ENCODE measurements at places on chromosomes 5 and 9.

DNA sequence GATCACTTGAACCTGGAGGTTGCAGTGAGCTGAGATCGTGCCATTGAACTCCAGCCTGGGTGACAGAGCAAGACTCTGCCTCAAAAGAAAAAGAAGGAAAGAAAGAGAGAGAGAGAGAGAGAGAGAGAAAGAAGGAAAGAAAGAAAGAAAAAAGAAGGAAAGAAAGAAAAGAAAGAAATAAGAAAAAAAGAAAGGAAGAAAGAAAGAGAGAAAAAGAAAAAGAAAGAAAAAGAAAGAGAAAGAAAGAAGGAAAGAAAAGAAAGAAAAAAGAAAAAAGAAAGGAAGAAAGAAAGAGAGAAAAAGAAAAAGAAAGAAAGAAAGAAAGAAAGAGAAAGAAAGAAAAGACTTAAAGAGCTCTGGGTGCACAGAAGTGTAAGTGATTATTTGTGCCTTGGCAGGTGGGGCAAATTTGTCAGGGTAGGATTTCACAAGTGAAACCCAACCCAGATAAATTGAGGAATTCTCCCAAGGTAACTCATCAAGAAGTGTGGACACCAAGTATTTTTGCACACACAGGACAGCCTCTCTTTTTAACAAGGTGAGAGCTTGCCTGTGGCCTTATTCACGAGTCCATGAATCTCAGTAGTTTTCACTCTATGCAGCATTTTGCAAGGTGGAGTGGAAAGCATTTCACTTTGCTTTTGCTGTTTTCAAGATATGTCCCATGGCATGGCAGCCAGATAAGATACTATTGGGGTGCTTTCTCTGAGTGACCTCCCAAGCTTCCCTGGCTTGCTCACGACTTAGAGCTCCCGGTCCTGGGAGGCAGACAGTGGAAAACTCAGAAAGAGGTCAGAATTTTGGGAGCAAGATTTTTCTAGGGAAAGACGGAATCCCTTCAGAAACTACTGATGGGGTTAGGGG, 57.8 kb downstream of the C9orf153 start:
- H3K36me3 ChIP-seq = no peaks in the 10 kb centered on the region
- H3K4me3 ChIP-seq = no peak overlapping the region
- H3K27ac ChIP-seq = no peak overlapping the region
- H3K27me3 ChIP-seq = no peaks in the 10 kb centered on the region
- H3K4me1 ChIP-seq = no peaks in the 10 kb centered on the region
- DNase-seq = no peak

DNA sequence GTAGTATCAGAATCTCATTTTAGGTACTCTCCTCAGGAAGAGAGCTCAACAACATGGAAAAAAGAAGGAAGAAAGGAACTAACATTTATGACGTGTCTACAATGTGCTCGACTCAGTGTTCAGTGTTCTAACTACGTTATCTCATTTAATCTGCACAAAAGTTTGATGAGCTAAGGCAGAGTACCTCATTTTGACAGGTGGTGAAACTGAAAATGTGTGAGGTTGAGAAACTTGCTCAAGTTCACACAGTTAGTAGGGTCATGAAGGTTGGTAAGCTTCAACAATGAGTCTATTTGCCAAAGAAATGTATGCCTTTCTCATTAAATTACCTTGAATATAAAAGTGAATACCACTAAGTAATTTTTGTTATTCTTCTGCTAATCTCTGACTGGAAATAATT, 165.1 kb downstream of the CAAP1 start:
- H3K4me1 ChIP-seq = no peaks in the 10 kb centered on the region
- no peak overlapping the region for H3K4me3 ChIP-seq
- H3K36me3 ChIP-seq = no peaks in the 10 kb centered on the region
- no peaks in the 10 kb centered on the region for H3K27me3 ChIP-seq
- no peak for DNase-seq

DNA sequence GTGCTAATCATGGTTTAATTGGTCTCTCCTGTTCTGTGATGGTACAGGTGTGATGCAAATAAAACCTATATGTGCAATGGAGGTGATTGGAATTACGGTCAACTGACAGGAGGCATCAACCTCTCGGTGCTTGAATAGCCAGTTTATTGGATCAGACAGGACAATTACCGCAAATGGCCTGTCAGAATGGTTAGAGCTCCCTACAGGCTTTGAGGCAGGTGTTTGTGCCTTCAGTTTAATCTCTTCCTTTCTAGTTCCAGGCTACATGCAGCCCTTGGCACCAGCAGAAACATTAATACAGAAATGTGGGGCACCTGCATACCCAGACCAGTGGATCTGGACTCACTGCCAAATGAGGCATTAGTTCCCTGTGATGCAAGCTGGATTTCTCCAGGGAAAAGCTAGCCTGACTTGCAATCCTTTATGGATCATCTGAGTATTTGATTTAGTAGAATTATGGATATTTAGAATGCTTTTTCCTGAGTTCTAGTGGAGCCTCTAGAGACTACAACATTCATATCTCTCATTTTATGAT, 128.6 kb downstream of the MAT2B start:
- no peaks in the 10 kb centered on the region for H3K27me3 ChIP-seq
- no peak overlapping the region for H3K4me3 ChIP-seq
- DNase-seq = no peak
- no peaks in the 10 kb centered on the region for H3K36me3 ChIP-seq

DNA sequence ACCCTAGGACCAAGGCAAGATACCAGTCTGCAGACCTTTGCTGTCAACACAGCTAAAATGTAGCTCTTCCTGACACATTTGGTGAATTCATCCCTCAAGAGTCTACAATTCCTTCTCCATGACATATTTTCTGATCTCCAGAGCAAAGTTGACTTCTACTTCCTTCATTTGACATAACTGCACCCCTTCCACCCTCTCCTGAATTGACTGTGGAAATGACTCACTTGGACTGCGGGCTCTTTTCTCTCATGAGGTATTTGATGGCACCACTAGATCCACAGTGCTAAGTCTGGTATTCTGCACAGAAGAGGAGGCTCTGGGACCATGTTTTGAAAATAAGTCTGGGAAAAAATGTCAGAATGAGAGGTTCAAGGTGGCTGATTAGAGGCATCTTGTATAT, 338.4 kb upstream of the TRPC7 start:
- H3K27me3 ChIP-seq = peaks cover 4% of the 10 kb centered on the region
- no peaks in the 10 kb centered on the region for H3K4me1 ChIP-seq
- H3K4me3 ChIP-seq = no peak overlapping the region
- no peak for DNase-seq

DNA sequence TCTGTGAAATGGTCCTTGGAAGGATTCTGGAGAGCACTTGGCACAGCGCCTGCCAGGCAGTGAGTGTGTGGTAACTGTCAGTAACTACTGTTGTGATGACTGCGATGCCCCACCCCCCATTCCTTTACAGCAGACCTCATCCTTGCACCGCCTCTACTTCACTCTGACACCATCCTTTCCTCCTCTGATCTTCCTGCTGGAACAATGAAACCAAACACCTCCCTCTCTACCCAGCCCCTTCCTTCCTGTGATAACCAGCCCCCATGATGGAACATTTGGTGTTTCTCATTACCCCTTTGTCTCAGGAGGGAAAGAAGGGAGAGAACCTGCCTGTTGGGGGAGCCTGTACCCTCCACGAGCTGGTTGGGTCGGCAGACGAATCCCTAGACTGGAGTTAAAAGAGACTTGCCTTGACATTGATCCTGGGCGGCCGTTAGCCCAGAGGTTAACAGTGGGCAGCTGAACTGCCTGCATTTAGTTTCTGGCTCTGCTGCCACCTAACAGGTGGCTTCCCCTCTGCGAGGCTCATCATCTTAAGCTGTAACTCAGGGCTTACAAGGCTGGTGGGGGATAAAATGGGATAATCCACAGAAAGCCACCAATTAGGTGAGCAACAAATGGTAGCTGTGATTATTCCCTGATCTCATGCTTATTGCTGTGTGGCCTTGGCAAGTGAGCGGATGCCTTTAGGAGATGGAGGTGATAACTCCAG, 34.2 kb upstream of the GRPEL2 start:
- H3K36me3 ChIP-seq = no peaks in the 10 kb centered on the region
- peak; percentile 55 for DNase-seq
- peaks cover 7% of the 10 kb centered on the region for H3K4me1 ChIP-seq
- no peaks in the 10 kb centered on the region for H3K27me3 ChIP-seq
- no peak overlapping the region for H3K4me3 ChIP-seq

GRCh38 chr5:109989994-109990722, 300.4 kb downstream of the MAN2A1 start:
- no peak for DNase-seq
- H3K27ac ChIP-seq = no peak overlapping the region
- H3K27me3 ChIP-seq = no peaks in the 10 kb centered on the region
- H3K4me1 ChIP-seq = peaks cover 6% of the 10 kb centered on the region
- H3K36me3 ChIP-seq = no peaks in the 10 kb centered on the region
- no peak overlapping the region for H3K4me3 ChIP-seq

- no peak for DNase-seq
- H3K27me3 ChIP-seq = peaks cover 15% of the 10 kb centered on the region
- peaks cover 4% of the 10 kb centered on the region for H3K4me1 ChIP-seq
- H3K27ac ChIP-seq = no peak overlapping the region
- no peaks in the 10 kb centered on the region for H3K36me3 ChIP-seq
Observed at GRCh38 chr5:135124724-135125123, 90.7 kb upstream of the PITX1 start.

- H3K36me3 ChIP-seq = no peaks in the 10 kb centered on the region
- H3K4me1 ChIP-seq = no peaks in the 10 kb centered on the region
- peaks cover 21% of the 10 kb centered on the region for H3K27me3 ChIP-seq
- H3K4me3 ChIP-seq = no peak within 1 kb of the TSS
- H3K27ac ChIP-seq = no peak within 1 kb of the TSS
Observed at GRCh38 chr9:114078021-114078780, at the start of gene AMBP. Gene AMBP, minus strand, starts transcription at chr9:114078300. Its CDS starts 91 bp downstream, at chr9:114078209.

DNA sequence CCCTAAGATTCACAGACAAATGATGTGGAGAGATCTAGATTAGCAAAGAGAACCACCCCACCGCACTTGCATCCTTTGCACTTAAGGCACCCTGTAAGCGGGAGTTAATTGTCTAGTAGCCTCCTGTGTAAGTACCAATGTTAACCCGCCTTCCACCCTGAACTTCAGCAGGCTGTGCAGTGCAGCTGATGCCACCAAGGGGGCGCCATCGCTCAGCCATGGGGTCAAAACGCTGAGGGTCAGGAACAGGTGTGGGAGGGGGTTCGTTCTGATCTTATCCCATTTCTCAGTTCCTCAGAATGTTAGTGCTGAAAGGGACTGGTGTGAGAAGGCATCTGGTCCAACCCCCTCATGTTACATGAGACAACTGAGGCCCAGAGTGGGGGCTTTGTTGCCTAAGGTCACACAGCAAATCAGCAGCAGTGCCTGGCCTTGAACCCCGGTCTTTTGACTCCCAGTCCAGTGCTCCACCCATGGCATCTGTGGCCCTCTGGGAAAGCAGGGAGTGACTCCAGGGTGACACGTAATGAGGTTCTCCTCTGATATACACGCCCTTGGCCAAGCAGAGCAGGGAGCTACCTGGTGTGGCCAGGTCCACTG, 57.3 kb downstream of the CYFIP2 start:
- no peak overlapping the region for H3K27ac ChIP-seq
- H3K4me3 ChIP-seq = no peak overlapping the region
- H3K4me1 ChIP-seq = no peaks in the 10 kb centered on the region
- DNase-seq = no peak
- H3K36me3 ChIP-seq = no peaks in the 10 kb centered on the region

GRCh38 chr9:31730398-31730797, 654.0 kb upstream of the ACO1 start:
- H3K36me3 ChIP-seq = no peaks in the 10 kb centered on the region
- DNase-seq = no peak
- no peaks in the 10 kb centered on the region for H3K27me3 ChIP-seq
- no peaks in the 10 kb centered on the region for H3K4me1 ChIP-seq
- H3K27ac ChIP-seq = no peak overlapping the region

DNA sequence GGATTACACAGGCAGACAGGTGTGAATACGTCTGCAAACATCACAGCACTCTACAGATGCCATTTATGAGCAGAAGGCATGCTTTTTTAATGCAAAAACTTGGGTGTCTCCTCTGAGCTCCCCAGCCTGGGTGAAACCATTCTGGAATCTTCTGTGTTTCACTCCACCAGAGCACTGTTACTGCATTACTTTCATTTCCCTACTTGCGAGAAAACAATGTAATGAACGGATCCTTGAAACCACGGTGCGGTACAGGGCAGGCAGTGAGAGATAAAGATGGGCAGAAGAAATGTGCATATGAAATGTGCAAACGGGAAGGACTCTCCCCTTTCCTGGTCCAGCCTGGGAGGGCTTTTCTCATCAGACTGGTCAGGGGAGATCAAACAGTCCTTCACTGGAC, 584.3 kb upstream of the KLF4 start:
- H3K27ac ChIP-seq = no peak overlapping the region
- no peak for DNase-seq

DNA sequence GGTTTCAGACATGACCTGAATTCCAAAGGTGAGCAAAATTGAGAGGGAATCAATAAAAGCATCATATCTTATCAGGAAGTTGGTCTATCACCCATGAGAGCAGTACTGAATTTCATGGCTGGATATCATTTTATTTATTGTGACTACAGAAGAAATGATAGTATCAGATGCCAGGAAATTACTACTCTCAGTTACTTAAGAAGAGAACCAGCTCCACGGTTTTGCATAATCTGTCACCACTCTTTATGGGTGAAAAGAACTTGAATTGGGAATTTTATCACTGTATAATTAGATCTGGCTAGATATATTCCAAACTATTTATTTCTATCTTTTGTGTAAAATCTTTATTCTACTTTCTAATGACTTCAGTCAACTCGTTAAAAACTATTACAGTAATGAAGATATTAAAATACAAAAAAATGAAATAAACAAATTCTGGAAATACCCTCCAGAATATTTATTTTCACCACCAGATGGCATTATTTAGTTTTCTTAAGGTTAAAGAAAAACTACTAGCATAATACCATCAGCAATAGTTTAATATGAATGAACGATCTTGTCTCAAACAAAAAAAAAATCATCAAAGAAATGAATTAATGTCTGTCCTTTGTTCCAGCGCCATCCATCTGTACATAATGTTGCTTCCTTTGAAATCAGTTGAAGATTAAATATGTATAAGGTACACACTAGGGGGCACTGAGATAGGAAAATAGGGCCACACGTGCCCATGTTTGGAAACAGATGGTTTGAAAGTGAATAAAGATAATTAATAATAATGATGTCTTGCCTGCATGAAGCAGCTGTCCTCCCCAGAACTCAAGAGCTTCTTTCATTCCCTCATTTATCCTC, 84.7 kb upstream of the SLCO6A1 start:
- H3K27ac ChIP-seq = no peak overlapping the region
- no peak overlapping the region for H3K4me3 ChIP-seq
- H3K4me1 ChIP-seq = no peaks in the 10 kb centered on the region
- peaks cover 2% of the 10 kb centered on the region for H3K27me3 ChIP-seq

DNA sequence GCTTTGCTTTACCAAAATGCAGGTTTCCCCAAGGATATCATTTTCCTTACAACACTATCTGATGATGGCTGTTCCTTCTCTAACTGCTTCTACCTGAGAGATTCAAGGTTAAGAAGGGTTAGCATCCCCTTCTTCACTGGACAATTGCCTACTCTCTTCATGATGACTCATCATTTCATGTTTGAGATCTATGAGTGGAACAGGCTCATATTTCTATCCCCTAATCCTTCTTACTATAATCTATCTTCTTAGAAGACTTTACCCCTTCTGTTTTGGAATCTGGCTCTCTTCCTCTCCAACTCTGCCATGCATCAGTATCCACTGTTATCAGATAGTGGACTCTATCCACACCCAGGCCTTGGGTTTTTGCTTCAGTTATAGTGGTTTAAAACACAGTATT, 54.3 kb downstream of the NR3C1 start:
- no peak overlapping the region for H3K27ac ChIP-seq
- H3K27me3 ChIP-seq = no peaks in the 10 kb centered on the region
- no peak overlapping the region for H3K4me3 ChIP-seq
- peaks cover 19% of the 10 kb centered on the region for H3K4me1 ChIP-seq

- H3K27me3 ChIP-seq = peaks cover 5% of the 10 kb centered on the region
- H3K4me3 ChIP-seq = no peak overlapping the region
- H3K36me3 ChIP-seq = no peaks in the 10 kb centered on the region
- DNase-seq = no peak
- H3K27ac ChIP-seq = no peak overlapping the region
- H3K4me1 ChIP-seq = peaks cover 8% of the 10 kb centered on the region
Observed at GRCh38 chr5:131997727-131998117, 13.7 kb downstream of the ACSL6 start.

All from astrocyte (in vitro differentiated cells and primary cell).